HS-5 (cell line): ENCODE measurements at places on chromosomes 7 and 10.

GRCh38 chr10:125035136-125035535, 93.2 kb downstream of the ZRANB1 start:
- DNase-seq: peak; percentile 77

GRCh38 chr7:9939176-9939575, 1034.5 kb upstream of the PHF14 start:
- DNase-seq: no peak

GRCh38 chr7:110544194-110544593, 546.7 kb upstream of the LRRN3 start:
- no peak for DNase-seq

DNA sequence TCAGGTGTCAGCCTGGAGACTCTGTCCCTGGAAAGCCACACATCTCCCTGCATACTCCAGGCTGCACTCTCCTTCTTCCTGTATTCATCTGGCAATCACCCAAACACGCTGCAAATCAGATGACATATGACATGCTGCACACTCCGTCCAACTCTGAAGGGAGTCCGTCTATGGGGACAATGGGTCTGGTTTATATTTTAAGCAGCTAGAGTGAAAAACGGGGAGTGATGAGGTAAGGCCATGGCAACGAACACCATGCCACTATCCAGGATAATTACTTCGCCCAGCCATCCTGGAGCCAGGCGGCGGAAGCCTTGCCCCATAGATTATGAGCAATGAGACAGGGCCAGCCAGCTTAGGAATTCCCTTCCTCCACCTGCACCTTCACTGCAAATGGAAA, 140.1 kb downstream of the PLXNA4 start:
- no peak for DNase-seq
